ENCODE measurements at places on chromosomes 1 and 21.

GRCh38 chr1:214452152-214452784 is 99.1 kb downstream of the PTPN14 start:
- no peak for DNase-seq

- DNase-seq: no peak
These were observed 5.5 kb upstream of the ZBED6 start for GRCh38 chr1:203789966-203790365.

GRCh38 chr1:46606255-46606965 is 2.3 kb upstream of the MKNK1 start:
- no peak for DNase-seq

GRCh38 chr1:215718575-215719287 is 151.6 kb downstream of the KCTD3 start:
- DNase-seq: no peak

GRCh38 chr1:247357781-247358211 is 26.1 kb upstream of the ZNF496 start:
- no peak for DNase-seq

DNA sequence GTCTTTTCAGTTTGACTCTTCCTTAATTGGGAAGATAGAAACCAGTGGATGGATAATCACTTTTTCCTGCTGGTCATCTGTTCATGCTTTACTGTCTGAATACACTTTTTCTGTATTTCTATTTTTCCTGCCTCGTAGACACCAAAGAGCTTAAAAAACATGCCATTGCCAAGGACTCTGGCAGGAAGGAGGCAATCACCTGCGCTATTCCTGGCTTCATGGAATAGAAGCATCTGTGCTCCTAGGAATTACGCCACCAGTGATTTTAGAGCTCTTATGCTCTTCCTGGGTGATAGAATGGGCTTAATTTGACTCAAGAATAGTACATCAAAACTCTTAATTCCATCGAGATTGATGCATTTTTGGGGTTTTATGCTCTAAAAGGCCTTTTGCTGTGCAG is 15.7 kb downstream of the OR2B11 start:
- DNase-seq: no peak

DNA sequence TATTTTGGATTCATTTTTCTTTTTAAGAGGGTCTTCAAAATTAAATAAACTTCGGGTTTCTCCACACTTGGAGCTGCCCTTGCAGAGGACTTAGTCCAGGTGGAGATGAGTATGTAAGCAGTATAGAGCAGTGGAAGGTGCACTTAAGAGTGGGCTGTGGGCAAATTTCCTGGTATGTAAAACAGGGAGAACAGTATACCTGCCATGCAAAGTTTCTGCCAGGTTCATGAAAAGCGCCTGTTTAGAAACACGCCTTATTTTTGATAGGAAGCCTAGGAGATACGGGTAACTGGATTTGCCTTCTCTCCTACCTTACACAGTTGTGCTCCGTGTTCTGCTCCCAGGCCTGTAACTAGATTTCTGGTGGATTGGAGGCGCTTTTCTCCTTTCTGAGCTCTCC is 1.2 kb downstream of the KDM4A start:
- no peak for DNase-seq

GRCh38 chr1:18398791-18399530 is 81.8 kb upstream of the KLHDC7A start:
- DNase-seq: no peak

DNA sequence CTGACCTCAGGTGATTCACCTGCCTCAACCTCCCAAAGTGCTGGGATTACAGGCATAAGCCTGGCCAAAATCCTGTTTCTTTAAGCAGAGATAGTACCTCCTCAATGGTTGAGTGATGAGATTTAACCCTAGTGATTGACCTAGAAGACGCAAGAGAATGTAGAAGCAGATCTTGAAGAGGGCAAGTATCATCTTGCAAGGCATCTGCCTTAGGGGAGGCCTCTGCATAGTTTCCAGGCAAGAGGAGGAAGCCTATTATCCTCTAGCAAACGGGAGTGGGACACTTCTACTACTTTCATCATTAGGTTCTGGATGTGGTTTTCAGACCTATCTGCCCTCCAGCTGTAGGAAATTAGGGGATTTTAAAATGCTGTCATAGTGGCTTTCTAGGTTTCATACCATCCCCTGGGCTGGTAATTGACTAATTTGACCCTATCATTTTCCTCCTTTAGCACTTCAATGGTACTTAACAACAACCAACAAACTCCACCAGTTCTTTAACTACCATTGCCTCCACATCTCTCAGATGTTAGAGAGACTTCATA is 10.0 kb upstream of the TRIM62 start:
- no peak for DNase-seq

DNA sequence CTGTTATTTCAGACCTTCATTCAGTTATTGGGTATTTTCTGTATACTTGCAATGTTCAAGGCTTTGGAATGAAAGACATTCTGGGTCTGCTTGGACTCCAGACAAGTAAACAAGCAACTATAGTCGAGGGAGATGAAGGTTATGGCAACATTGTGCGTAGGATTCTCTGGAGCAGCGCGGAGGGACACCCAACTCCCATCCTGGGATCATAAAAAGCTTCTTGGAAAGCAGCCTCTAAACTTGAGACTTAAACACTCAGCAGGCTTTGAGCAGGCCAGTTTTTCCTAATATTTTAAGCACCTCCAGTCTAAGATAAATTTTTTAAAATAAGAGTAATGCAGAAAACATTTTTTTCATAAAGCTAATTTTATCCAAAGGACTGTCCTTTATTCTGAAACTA is 7.6 kb upstream of the LYST start:
- DNase-seq: no peak

DNA sequence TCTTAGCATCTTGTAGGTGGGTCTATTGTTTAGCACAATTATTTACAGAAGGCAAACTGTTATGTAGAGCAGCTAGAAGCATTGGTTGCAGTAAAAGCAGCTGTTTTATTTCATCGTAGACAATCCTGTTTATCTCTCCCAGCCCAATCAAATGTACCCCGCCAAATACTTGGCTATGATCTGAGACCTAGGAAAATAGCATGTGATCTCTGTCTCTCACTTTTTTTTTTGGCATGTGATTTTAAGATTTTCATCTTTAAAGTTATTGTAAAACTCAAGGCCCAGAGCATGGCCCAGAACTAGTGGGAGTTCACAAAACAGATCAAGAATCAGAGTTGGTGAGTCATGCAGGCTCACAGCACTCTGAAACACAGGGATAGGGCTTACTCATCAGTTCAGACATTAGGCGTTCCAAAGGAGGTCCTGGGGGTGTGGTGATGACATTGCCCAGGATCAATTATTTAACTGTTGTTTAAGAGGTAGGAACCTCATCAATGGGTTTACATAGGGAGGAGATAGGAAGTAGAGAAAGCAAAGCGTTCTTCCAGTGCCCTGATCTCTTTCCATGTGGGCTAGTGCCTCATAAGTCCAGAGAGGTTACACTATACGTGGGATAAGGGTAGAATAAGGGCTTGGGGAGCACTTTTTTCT is 40.2 kb downstream of the TBX19 start:
- no peak for DNase-seq

DNA sequence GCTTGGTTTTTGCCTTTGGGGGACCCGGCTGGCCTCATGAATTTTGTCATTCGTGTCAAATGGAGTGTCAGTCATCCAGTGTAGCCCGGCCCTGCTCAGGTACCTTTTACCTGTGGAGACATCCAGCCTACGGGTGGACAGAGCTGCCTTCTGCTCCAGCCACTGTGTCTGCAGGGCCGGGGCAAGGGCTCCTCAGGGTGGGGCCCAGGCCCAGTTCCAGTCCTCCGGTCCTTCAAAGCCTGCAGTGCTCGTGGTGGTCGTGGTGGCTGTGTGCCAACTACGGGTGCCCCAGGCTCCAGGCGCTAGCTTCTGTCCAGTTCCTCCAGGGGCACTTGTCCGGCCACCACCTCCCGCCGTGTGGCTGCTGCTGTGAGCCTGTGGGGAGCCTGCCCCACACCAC is 54.8 kb downstream of the TRIM11 start:
- no peak for DNase-seq

DNA sequence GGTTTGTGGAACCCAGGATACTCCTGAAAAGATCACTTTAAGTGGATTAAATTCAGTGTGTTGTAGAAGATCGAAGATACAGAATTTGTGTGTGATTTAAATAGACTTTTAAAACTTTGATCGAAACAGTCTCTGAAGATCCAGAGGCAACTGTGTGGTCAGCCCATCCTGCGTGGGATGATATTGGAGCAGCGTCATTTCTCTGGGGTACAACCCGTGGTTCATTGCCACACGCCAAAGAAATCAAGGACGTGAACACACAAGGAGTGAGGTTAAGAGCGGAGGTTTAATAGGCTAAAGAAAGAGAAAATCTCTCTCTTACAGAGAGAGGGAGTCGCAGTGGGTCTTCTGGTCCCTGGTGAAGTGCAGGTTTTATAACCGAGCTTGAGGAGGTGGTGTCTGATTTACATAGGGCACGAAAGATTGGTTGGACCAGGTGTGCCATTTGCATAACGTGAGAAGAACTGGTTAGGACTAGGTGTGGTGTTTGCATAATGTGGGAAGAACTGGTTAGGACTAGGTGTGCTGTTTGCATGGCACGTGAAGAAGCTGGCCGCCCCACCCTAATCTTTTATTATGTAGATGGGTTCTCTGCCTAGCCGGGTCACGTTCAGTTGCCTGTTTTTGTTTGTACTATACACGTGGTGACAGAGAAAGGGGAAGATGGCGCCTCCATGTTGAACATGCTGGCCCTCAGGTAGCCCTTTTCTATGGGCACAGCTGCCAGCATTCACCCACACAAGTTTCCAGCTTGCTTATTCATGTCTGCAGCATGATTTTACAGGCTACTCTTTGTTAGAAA is 82.3 kb downstream of the ADSS2 start:
- DNase-seq: no peak

DNA sequence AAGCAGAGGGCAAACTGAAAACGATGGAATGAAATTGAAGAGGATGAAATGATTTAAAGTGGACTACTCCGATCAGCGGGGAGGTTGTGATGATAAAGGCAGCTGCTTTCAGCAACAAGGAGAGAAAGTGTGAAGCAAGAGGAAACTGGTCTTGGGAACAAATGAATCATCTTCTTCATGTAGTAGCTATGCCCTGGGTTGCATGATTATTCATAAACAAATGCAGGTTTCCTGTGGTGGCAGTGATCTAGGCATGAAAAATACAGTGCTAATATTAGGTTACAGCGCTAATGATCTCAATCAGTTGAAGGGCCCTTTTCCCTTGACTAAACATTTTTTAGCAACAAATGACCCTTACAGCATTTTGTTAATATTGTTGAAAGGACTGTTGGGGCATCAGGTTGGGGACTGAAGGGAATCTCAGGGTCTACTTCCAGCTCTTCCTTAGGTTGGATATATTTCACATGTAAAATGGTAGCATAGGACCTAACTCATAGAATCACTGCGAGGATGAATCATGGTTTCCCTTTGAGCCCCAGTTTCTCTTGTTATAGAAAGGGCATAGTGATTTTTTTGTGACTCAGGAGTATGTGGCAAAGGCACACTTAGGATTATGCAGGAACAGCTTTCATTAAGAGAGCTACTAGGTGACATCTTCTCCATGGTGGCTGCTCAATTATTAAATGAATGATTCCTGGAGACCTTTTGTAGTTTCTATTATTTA is 1.9 kb upstream of the ZFYVE9 start:
- no peak for DNase-seq

- no peak for DNase-seq
These were observed 83.0 kb upstream of the GADD45A start for GRCh38 chr1:67601955-67602354.

DNA sequence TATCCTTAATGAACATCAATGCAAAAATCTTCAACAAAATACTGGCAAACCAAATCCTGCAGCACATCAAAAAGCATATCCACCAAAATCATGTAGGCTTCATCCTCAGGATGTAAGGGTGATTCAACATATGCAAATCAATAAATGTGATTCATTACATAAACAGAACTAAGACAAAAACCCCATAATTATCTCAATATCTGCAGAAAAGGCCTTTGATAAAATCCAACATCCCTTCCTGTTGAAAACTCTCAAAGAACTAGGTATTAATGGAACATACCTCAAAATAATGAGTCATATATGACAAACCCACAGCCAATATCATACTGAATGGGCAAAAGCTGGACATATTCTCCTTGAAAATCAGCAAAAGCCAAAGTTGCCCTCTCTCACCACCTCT is 54.6 kb upstream of the DEPDC1 start:
- no peak for DNase-seq

All from NCI-H1417 treated with DMSO at 0.1 percent for 48 hours (cell line).